ENCODE measurements at places on chromosomes 2 and 18.

DNA sequence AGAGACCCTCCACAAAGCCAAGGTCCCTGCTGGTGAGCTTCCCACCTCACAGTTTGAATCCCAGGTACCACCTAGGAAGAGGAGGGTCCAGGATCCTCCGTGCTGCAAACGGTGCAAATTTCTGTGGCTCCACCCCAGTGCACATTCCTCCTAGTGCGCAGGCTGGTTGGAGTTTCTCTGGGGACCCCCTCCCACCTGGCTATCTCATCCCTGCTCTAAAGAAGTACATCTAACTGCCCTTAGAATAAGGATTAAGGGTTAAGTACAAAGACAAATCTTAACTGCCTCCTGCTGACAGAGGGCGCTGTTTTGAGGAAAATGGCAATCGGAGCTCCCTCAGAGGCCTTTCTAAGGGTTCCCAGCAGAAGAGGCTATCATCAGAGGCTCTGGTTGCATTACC, 109.6 kb upstream of the FSIP2 start:
- DNase-seq = no peak

GRCh38 chr2:237931205-237931721, 35.6 kb upstream of the UBE2F start:
- DNase-seq = no peak

DNA sequence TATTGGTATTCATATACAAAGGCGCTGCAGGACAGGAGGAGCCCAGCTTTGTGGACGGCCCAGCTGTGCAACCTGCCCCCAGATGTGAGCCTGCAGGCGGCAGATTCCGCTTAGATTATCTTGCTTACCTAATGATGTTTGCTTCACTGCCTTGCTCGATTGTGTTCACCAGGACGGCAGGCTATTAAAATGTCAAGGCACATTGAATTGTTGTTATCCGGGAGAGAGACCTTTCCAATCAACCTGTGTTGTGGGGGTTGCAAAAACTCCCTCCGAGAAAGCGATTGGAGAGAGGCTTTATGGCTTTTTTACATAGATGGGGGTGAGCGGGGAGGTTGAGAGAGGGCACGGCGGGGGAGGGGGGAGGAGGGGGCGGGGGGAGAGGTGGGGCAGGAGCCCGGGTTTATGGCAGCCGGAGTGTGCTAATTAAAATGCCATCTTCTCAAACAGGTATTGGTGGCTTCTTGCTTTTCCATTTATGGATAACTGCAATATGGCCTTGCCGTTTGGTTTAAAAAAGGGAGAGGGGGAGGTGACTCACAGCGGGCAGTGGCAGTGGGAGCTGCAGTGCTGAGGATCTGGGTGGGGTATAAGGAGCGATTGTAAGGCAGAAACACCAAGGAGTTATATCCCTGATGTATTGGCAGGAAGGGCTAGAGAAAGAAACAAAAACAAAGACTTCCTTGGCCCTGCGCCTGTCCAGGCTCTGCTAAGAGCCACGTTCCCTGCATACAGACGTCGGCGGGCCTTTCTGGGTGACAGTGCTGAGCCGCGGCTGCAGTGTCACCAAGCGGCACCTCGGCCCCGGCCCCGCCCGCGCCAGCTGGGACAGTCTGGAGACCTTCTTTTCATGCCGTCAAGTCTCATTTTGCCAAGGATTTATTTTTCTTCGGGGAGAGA, 97.2 kb downstream of the INSIG2 start:
- DNase-seq = peak; percentile 55

DNA sequence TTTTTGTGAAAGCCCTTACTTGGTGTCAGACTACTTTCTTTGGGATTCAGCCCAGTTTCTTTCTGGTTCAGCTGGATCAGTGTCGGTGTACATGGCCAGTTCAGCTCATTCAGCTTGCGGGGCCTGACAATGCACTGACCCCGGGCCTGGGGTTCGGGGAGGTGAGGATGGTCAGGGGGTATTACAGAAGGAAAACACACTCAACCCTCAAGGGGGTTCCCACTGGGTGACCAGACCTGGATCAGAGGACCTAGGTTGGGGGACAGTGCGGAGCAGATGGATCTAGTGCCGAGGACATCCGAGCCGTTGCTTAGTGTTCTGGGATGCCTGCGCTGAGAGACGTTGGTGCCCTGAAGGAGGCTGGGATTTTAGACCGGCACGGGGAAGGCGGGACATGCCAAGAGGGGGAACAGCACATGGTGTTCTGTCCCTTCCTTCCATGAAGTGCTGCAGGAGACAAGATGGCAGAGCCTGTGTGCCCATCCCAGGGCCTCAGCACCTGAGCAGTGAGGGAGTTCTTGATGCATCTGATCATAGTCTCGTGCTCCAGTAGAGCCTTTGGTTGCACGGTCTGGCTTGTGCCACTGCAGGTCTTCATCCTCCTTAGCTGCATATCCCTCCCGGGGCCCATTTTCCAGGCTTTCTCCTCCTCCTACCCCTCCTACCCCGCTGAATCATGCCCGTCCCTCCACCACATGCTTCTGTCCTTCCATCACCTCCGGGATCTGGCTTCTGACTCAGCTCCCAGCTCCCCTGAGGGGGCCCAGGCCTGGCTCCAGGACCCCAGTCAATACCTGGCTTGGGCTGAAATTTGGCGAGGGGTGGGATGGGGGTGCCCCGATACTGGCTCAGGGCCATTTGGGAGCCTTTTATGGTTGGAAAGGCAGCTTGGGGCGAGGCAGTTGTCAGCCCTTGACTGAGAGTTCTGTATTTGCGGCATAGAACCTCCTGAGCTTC, 18.0 kb downstream of the SPEG start:
- DNase-seq = no peak
